NCI-H460 (cell line): ENCODE measurements at places on chromosomes 2 and 18. TPM values are rescaled to one million over a fixed set of nuclear protein-coding genes. Genes with fewer than 3 reads are reported as not detected.

FOXI3 gene
- total RNA-seq: not detected in 2 replicates

SEPTIN10 gene
- 164 and 183 TPM in 2 replicates for total RNA-seq

DNA sequence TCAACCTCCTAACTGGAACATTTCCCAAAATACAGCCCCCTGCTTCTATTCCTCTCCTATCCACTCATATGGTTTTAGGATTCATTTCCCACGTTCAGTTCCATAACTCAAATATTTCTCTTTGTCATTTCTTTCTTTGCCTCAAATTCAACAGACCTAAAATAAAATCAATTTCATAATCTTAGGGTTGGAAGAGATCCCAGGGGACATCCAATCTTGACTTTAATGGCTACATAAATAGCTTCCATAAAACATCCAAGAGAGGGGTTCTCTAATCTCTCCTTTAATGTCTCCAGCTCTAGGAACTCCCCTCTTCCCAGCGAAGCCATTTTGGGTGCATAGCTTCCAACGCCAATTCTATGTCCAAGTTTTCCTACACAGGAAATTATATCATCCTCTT is 33.8 kb downstream of the RBKS start:
- no peak for DNase-seq

GPR17 gene
- not detected in 2 replicates for total RNA-seq

DNA sequence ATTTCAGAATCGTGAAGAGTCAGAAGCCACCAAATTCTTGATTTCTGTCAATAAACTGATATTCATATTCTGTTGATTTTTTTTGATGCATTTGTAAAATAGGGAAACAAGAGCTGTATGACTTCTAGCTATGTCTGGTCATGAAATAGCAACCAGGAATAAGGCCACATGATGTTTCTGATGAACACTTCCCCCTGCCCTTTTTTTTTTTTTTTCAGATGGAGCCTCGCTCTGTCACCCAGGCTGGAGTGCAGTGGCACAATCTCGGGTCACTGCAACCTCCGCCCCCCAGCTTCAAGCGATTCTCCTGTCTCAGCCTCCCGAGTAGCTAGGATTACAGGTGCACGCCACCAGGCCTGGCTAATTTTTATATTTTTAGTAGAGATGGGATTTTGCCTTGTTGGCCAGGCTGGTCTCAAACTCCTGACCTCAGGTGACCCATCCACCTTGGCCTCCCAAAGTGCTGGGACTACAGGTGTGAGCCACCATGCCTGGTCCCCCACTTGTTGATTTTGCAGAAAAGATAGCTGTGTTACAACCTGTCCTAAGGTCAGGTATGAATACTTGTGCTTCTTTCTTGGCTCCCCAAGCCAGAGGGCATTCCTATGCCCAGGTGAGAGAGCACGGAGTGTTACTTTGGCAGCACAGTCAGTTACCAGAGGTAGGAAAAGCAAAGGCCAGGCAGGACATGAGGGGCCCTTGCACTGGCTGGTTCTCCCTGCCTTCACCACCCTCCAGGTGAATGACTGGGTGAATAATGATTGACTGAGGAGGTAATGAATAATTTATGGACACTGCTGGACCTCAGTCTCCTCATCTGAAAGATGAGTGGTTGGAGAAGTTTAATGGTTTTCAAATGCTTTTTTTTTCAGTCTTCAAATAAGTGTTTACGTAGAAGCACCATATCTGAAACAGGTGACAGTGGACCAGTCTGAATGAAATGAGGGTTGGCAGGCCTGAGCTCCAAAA is 39.6 kb downstream of the PAX8 start:
- no peak for DNase-seq
